ENCODE measurements at places on chromosomes 2 and 18.

DNA sequence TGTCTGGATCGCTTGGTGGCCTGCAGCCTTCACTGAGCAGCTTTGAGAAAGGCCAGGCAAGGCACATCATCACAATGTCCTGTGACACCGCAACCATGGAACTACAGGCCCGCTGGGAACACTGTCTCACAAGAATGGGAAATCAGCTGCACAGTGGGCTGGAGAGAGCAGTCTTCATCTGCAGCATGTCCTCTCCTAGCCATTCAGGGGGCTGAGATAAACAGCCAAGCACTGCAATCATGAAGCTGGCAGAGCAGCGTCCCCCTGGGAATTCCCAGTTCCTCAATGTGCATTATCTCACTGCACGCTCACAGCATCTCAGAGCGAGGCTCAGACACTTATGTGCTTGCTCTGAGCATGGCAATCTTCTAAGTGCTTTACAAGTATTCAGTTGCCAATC lies 1.9 kb downstream of the CMPK2 start:
- DNase-seq: no peak

- no peak for DNase-seq
Observed at GRCh38 chr2:45275806-45276205, 266.6 kb upstream of the SIX2 start.

DNA sequence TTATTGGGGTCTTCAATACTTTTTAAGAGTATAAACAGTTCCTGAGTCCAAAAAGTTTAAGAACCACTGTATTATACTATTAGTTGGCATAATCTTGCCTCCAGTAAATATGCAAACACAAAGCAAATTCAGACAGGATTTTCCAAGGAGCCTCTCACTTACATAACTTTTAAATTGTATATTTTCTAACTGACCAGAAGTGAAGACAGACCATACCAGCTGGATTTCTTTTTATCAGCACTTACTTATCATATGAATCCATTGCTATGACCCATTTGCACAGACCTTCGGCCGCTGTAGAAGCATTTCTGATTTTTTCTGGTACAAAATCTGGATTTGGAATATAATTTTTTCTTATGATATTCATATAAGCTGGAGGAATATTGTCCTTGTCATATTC lies 200.1 kb downstream of the SLC39A10 start:
- no peak for DNase-seq

- no peak for DNase-seq
Observed at GRCh38 chr2:66919286-66919685, 477.8 kb upstream of the ETAA1 start.

DNA sequence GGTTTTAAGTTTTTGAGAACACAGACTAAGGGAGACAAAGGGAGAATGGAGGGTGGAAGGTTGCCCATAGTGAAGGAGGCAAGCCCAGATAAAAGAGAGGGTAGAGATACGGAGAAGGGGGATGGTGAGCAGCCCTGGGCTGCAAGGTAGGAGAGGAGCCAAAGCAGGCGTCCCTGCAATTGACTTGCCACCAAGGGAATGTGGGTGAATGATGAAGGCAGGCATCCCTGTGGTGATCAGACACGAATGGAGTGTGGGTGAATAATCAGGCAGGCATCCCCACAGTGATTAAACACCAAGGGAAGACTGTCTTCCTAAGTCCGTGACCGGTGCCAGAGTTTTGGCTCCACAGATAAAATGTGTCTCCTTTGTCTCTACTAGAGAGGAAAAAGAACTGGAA lies 16.5 kb upstream of the ALPK2 start:
- DNase-seq: no peak

DNA sequence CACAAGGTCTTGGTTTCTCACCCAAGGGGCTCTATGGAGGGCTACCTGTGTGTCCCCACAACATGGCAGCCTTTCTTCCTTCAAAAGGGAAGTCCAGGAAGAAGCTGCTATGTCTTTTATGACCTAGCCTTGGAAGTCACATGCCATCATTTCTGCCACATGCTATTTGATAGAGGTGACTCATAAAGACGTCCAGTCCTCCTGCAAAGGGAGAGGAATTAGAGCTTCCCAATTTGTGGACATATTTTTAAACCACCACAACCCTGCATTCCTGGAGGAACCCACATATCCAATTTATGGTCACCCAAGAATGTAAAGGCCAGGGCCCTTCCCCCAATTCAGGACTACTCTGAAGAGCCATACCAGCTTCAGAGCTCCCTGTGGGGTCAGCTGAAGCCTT lies 246.2 kb downstream of the CYP26B1 start:
- DNase-seq: no peak

- peak; percentile 8 for DNase-seq
Observed at GRCh38 chr2:128498589-128498988, 179.9 kb upstream of the HS6ST1 start.

DNA sequence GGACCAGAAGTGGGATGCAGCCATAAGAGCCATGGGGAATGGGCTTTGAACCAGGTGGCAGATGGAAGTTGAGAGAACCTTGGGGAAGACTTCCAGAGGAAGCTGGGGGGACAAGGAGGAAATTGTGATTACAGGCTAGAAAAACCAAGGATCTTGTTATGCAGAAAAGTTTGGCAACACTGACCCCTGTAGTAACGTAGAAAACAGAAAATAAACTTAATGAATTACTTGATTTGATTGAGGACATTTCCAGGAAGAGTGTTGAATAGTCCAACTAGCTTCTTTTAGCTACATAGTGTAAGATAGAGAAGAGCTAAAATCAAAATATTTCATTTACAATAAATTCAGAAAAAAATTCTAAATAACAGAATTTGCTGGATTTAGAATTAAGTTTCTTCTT lies 91.9 kb upstream of the GPC1 start:
- DNase-seq: no peak

- DNase-seq: no peak
Observed at GRCh38 chr2:45776160-45776955, 124.9 kb downstream of the PRKCE start.

- DNase-seq: no peak
Observed at GRCh38 chr2:71347517-71347916, 15.9 kb downstream of the ZNF638 start.

- no peak for DNase-seq
Observed at GRCh38 chr18:74898965-74899364, 301.3 kb downstream of the ZNF407 start.

- DNase-seq: no peak
Observed at GRCh38 chr2:223585666-223586065, 16.5 kb downstream of the SCG2 start.

DNA sequence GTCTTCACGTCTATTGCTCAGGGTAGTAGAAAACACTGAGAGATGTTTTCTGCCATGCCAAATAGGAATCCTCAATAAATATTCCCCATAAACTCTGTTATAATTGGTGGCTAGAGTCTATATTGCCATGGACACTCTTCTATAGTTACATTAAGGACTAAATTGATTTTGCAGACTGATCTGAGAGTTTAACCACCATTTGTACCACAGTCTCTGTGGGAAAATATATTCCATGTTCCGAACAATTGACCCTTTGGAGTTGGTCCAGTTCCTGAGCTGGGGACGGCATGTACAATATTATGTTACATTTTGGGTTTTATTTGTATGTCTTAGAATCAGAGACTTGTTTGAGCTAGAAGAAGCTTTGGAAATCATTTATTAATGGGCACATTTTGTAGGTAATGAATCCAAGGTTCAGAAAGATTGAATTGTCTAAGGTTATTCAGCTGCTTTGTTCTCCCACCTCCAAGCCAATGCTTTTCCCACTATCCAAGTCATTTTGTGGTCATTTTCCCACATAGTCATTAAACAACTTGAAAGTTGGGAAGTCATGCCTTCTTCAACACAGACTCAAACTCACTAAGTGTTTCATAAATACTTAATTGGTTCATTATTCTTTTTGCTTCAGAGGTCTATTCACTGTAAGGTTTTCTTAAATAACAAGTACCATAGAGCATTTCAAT lies 5.1 kb upstream of the PPP1CB start:
- no peak for DNase-seq

DNA sequence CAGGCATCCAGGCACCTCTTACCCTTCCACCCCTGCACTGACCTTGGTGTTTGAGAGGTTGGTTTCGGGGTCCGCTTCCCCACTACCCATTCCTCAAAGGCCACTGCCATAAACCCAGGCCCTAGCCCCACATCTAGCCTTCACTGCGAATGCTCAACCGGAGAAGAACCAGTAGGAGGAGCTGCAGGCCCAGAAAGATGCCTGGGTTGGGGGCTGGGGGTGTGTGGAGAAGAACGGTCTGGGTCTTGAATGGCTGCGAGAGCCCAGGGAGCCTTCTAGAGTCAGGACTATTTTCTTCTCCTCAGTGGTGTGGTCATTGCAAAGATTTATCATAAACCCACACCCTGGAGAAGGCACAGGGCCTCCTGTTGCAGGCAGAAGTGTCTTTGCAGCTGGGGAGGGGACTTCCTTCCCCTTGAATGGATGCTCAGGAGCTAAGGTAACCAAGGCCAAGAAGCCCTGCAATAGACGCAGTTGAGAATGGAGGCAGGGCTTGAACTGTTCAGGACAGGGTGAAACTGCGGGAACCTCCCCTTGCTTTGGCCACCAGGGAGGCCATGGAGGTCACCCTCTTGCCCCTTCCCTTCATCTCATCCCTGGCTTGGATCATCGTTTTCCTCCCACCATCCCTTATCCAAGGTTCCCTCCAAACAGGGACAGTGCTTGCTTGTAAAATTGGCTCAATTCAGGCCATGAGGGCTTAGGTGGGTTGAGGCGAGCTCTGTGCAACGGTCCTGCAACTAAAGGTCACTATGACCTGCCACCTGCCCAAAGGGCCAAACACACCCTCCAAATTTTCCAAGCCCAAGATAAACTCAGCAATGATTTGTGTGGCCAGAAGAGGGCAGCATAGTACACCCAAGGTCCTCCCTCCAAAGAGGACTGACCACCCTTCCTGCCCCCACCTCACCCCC lies 20.9 kb downstream of the THNSL2 start:
- no peak for DNase-seq

- DNase-seq: no peak
Observed at GRCh38 chr2:78263571-78263970, 741.4 kb upstream of the LRRTM4 start.

DNA sequence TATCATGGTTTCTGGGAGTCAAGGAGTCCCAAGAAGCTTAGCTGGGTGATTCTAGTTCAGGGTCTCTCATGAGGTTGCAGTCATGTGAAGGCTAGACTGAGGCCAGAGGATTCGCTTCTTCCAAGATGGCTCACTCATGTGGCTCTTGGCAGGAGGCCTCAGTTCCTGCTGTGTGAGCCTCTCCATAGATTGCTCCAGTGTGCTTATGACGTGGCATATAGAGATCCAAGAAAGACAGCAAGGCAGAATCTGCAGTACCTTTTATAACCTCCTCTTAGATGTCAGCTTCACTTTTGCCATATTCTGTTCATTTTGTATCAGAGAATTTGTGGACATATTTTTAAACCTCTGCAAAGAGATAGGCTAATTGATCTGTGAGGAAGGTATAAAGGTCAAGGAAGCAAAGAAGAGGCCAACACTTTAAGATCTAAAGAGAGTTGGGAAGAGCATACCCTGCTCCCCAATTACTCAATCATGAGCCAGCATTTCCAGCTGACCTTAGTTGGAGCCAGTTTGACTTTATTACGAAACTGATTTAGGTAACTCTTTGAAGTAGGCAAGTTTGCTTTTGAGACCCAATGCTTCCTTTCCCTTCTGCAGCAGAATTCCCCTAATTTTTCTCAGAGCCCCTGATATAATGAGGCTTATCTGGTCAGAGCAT lies 134.7 kb downstream of the EML6 start:
- DNase-seq: no peak

DNA sequence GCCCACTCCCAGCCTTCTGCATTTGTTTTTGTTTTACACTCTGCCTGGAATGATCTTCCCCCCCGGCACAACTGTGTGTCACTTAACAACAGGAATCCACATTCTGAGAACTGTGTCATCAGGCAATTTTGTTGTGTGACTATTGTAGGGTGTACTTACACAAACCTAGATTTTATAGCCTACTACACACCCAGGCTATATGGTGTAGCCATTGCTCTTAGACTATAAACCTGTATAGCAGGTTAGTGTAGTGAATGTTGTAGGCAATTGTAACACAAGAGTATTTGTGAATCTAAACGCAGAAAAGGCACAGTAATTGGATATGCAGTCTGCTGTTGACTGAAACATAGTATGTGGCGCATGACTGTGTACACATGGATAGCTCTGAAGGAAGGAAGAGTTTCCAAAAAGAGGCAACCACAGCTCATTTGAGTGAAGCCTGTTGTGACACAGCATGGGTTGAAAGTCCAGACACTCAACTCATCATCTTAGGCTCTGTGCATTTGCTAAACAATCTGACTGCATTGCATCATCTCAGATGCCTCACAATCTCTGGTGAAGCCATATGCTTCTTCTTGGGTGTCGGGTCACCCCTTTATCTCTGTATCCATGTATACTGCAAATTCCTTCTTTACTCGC lies 506.6 kb upstream of the SPHKAP start:
- no peak for DNase-seq

DNA sequence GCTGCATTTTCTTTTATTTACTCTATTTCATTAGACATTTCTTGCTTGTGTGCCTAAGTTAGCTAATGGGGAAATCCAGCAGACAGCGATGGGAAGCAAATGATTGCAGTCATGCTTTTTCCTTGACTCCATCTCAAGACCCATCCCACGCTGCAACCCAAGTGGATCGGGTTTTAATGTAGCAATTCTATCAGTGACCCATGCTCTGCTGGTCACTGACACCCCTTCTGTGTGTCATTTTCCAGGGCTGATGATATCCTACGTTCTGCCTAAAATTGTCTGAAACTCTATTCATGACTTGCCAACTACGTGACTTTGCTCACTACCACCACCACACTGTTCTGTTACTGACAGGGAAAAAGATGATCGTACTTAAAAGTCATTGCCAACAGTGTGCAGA lies 129.8 kb downstream of the CCBE1 start:
- no peak for DNase-seq

DNA sequence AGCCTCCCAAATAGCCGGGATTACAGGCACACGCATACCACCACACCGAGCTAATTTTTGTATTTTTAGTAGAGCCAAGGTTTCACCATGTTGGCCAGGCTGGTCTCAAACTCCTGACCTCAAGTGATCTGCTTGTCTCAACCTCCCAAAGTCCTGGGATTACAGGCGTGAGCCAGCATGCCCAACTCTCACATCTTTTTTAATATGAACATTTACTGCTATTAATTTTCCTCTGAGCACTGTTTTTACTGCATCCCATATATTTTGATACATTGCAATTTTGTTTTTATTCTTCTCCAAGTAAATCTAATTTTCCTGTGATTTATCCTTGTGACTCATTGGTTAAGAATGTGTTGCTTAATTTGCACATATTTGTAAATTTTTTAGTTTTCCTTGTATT lies 9.5 kb upstream of the TANK start:
- no peak for DNase-seq

GRCh38 chr18:69209761-69210160 lies 190.9 kb upstream of the DOK6 start:
- DNase-seq: no peak

DNA sequence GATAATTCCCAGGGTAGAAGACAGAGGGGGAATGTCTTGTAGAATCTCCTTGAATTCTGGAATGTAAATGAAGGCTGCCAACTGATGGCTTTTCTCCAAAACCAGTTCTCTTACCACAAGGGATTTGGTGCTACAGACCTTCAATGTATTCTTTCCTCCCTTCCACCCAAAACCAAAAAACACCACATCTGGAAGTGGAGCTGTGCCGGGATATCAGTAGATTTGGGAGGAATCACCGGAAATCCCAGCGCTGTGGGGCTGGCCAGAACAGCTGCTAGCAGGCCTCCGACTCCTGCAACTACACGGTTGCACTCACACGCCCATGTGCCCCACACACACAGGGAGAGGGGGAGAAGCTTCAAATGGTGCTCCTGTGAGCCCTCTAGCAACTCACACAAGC lies 45.7 kb downstream of the RPL31 start:
- no peak for DNase-seq

GRCh38 chr2:53768242-53768542 lies 588 bp downstream of the CHAC2 start:
- DNase-seq: peak; percentile 84

Data from upper lobe of left lung (tissue), 6 donors.